ENCODE measurements at places on chromosomes 7 and 10. TPM values are rescaled to one million over a fixed set of nuclear protein-coding genes. Genes with fewer than 3 reads are reported as not detected.

Gene PKD2L1
- total RNA-seq: not detected

Gene GPR22
- not detected for total RNA-seq

Gene OR6V1
- total RNA-seq: not detected

Gene ACHE
- not detected for total RNA-seq

Gene SPDYE2
- total RNA-seq: not detected
